ENCODE measurements at places on chromosomes 11 and 22.

- no peak for DNase-seq
Observed at GRCh38 chr11:94030059-94030458, 8.9 kb downstream of the HEPHL1 start.

GRCh38 chr22:35912658-35913057, 116.0 kb downstream of the RBFOX2 start:
- DNase-seq, result no peak

DNA sequence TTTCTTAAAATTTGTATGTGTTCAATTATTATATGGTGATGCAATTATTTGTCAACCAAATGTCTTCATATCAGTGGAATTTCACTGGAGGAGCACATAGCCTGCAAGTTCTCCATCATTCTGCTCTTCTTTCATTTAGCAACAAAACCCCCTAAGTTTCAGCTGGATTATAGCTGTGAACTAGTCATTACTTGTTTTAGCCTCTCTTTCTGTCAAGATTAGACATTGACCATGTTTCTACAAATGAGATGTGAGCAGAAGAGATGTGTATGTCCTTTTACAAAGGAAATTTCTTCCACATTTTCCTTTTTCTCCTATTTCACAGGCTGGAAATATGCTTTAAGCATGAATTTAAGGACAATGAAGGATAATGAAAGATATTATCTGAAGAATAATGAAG, 9.2 kb upstream of the NOX4 start:
- DNase-seq, result no peak

GRCh38 chr11:563066-563811, 2.5 kb downstream of the RASSF7 start:
- no peak for DNase-seq

GRCh38 chr11:123163621-123164020, 31.4 kb downstream of the CLMP start:
- DNase-seq, result no peak

- DNase-seq, result no peak
Observed at GRCh38 chr22:27892811-27893210, 26.2 kb downstream of the PITPNB start.

- no peak for DNase-seq
Observed at GRCh38 chr22:40676644-40677043, 2.6 kb upstream of the MCHR1 start.

GRCh38 chr22:43643387-43643786, 168.7 kb downstream of the EFCAB6 start:
- no peak for DNase-seq

- DNase-seq, result no peak
Observed at GRCh38 chr22:37163575-37164504, 14.1 kb upstream of the IL2RB start.

- DNase-seq, result no peak
Observed at GRCh38 chr11:104695065-104695463, 203.2 kb downstream of the CASP12 start.

DNA sequence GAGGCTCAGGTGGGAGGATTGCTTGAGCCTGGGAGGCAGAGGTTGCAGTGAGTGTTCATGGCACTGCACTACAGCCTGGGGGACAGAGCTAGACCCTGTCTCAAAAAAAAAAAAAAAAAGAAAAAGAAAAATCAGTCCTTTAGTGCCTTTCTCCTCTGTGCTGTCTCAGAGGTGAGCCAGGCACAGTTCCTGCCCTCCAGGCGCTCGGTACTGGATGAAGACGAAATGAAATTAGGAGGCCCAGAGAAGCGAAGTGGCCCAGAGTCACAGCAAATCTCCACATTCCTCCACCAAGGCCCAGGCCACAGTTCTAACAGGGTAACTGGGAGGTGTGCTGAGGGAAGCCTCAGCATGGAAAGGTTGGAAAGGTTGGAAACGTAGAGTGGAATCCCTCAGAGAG, 4.9 kb downstream of the PLEKHB1 start:
- DNase-seq, result no peak

DNA sequence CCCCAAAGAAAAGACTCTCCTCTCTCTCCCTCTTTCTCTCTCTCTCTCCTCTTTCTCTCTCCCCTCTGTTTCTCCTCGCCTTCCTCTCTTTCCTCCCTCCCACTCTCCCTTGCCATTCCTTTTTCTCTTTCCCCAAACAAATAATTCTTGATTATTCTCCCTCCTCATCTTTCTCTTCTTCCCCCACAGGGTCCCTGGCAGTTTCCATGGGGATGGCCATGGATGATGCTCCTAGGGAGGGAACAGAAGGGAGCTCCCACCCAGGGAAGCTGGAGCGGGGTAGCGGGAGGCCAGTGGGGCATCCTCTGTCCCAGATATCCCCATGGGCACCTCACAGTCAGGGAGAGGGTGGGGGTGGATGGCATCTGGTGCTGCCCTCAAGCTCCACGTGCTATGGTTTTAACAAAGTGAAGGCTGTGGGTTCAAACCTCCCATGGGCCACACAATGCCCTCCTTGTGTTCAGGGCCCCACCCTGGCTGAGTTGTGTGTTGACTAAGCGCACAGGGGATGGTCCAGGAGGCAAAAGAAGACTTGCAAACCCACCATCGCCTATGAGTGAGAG, 266.4 kb downstream of the BUD13 start:
- DNase-seq, result no peak

GRCh38 chr11:2768471-2769408, 68.9 kb upstream of the KCNQ1OT1 start:
- no peak for DNase-seq

GRCh38 chr22:49576241-49577141, 251.2 kb downstream of the BRD1 start:
- DNase-seq, result no peak

DNA sequence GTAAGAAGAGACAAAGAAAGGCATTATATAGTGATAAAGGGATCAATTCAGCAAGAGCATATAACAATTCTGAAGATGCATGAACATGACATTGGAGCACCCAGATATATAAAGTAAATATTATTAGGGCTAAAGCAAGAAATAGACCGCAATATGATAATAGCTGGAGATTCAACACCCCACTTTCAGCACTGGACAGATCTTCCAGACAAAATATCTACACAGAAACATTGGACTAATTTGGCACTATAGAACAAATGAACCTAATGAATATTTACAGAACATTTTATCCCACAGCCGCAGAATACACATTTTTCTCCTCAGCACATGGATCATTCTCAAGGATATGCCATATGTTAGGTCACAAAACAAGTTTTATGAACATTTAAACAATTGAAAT, 633.1 kb downstream of the JRKL start:
- no peak for DNase-seq

DNA sequence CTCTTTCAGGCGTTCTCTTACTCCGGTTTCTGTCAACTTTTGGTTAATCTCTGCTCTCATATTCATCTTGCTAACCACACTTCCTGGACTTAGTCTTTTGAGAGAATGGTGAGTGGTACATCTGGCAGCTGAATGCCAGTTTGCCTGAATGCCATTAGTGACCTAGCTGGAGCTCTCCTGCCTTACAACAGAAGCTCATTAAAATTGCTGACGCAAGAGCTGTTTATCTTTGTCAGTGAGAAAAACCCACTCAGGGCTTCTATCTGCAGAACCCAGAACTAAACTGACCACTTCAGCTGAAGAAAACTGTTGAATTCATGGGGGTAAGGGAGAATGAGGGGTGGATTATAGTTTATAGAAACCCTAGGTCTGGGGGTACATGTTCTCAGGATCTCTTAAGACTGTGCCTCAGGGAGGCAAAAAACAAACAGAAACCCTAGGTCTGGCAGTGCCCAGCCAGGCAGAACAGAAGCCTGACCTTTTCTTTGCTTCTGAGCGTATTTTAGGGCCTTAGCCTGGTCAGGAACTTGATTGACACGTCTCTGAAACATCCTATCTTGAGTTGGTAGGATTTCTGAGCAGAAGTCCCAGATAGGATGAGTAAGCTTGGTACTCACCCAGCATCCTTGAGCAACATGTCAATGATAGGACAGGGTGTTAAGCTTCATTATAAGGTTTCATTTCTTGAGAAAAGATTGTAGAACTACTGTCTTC, 52.8 kb upstream of the YWHAH start:
- no peak for DNase-seq

- DNase-seq, result no peak
Observed at GRCh38 chr11:83073884-83074283, 2.2 kb upstream of the RAB30 start.

DNA sequence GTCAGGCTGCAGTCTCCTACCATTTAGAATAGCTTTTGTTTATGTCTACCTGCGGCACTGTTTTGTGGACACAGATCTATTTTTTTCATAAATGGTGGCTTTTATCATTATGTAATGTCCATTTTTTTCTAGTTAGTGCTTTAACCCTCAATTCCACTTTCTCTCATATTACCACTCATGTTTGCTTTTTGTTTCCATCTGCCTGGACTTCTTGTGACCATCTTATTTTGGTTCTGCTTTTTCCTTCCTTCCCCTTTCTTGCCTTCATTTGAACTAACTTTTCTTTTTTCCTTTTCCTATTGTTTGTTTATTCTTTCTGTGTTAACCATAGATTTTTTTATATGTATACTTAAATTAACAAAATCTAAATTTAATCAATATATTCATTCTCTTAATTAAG, 98.5 kb upstream of the SLC22A12 start:
- no peak for DNase-seq

DNA sequence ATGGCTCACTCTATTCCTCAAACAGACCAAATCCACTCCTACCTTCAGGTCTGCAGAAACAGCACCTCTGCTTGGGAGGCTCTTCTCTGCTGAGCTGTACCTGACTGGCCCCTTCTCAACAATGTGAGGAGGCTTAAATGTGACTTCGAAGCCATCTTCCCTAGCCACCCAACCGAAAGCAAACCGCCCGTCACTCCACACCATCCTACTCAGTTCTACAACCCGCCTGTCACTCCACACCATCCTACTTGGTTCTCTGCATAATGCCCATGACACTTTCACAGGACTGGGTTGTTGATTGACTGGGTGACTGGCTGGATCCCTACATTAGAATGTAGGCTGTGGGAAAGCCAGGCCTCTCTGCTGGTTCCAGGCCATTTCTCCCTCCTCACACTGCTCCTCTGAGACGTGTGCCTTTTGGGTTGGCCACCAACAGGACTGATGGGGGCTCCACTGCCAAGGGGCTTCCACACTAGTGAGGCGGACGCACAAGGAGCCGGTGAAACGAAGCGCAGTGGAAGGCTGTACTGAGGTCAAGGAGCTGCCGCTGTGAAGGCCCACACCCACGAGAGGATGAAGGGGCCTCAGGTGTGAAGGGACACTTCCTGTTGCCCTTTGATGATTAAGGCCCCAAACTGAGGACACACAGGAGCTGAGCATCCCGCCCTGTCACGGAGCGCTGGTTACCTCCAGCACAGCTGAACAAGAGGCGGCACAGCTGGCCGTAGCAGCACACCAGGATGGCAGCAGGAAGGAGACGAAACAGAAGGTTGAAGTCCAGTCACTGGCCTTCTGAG, 47.5 kb upstream of the SPATA19 start:
- DNase-seq, result no peak

DNA sequence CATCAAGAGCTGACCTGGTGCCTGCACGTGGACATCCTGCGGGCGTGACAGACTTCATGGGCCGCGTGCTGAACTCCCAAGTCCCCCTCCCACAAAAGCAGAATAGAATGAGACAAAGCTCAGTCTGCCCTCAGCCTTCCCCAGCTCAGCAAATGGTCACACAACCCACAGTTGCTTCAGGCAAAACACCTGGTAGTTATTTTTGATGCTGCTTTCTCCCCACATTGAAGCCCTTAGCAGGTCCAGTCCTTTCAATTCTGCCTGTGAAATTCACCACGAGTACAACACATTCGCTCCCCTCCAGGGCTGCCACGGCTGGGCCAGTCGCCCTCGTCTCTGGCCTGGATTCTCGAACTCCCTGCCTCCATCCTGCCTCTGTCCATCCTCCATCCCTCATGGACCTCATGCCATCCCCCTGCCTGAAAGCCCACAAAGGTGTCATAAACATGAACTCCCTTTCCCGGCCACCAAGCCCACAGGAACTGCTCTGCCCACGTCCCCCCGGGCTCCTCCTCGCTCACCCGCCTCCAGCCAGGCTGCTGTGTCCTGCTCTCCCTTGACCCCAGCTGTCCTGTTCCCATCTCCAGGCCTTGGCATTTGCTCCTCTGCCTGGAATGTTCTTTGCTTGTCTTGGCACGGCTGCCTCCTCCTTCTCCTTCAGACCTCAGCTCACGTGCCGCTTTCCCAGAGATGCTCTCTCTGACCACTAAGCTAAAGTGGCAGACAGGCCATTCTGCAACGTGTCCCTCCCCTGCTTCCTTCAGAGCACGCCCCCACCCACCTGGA, 42.1 kb downstream of the SCUBE1 start:
- DNase-seq, result no peak

DNA sequence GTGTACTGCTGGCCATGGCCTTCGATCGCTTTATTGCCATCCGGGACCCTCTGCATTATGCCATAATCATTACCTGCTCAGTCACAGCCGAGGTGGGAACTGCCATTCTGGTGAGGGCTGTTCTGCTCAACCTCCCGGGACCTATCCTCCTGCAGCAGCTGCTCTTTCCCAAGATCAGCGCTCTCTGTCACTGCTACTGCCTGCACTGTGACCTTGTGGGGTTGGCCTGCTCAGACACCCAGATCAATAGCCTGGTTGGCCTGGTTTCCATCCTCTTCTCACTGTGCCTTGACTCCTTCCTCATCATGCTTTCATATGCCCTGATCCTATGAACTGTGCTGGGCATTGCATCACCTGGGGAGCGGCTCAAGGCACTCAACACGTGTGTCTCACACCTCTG, 24.9 kb upstream of the TRIM21 start:
- DNase-seq, result no peak

- no peak for DNase-seq
Observed at GRCh38 chr22:29306175-29306834, at the start of gene GAS2L1. Gene GAS2L1, plus strand, starts transcription at chr22:29306650. Its CDS starts 1,456 bp downstream, at chr22:29308106.

DNA sequence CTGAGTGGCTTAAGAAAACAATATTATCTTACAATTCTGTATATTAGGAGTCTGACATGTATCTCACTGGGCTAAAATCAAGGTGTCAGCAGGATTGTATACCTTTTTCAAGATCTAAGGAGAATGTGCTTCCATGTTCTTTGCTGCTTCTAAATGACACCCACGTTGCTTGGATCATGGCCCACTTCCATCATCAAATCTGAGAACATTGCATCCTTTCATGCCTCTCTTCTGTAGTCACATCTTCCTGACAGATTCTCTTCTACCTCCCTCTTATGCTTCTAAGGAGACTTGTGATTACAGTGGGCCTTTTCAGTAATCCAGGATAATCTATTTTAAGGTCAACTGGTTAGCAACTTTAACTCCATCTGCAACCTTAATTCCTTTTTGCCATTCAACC, 499.4 kb downstream of the FAM181B start:
- DNase-seq, result no peak

DNA sequence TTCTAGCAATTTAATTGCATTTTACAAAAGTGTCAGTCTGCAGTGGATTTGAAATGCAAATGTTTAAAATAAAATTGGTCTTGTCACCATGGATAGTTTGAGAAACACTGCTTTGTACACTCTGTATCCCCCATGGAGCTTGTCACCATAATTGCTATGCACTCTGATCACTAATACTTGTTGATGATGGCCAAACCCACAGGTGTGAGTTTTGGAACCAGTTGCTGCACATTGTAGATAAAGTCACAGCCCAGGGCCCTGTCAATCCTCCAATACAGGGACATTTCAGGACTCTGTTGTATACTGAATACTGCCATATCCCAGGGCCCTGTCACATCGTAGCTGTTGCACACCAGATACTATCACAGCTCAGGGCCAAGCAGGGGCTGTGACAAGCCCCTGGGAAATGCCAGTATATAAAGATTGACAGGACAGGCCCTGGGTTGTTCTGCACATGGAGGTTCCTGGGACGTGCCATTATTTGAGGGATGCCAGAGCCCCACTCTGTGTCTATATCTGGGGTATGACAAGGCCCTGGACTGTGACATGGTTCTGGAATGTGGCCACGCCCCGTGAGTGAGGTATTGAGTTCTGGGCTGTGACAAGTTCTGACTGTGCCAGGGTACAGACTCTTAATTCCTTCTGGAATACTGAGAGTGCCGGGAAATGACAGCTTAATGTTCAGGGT, 27.9 kb upstream of the SMPD1 start:
- no peak for DNase-seq
